Sigmoid colon (tissue), 7 donors: ENCODE measurements at places on chromosomes 5 and 9.
A peak's percentile ranks its signal among the peaks of the same experiment; 100 is the strongest.

- peak overlapping the region; percentile 63 for H3K4me3 ChIP-seq
- peak; percentile 95 for DNase-seq
- H3K36me3 ChIP-seq, result peaks cover 23% of the 10 kb centered on the region
- H3K27ac ChIP-seq, result peak overlapping the region; percentile 96
Observed at GRCh38 chr9:127785023-127785932, 556 bp upstream of the CDK9 start.

DNA sequence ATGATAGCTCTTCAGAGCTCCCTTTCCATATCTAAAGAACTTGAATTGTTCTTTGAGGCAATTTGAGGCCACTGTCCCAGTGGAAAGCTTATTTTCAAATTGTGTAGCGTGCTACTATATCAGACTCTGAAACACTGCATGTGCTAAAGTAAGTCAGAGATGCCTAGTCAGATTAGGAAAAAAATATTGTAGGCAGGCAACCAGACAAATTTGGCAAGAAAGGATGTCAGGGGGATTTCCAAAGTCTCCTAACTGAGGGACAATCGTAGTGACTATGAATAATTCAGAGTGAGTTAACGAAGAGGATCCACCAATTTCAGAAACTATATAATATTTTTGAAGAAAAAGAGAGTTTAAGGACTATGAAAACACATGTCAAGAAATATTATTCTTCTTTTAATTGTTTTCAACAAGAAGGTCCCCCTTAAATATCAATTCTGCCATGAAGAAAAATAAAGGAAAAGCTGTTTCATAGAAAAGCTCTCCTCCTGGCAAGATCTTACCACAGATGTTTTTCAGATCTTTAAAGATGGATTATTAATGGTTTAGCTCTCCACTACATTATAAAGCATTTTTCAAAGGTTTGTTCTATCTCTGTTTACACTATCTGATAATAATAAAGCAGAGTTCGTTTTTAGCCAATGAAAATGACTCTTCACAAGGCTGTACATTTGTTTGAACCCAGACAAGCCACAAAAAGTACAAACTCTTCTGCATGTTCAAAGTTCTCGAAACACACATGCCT, 273.5 kb upstream of the PTGER4 start:
- no peaks in the 10 kb centered on the region for H3K27me3 ChIP-seq
- no peaks in the 10 kb centered on the region for H3K36me3 ChIP-seq
- peaks cover 36% of the 10 kb centered on the region for H3K4me1 ChIP-seq
- no peak for DNase-seq
- H3K27ac ChIP-seq, result peak overlapping the region; percentile 33
- H3K4me3 ChIP-seq, result no peak overlapping the region

DNA sequence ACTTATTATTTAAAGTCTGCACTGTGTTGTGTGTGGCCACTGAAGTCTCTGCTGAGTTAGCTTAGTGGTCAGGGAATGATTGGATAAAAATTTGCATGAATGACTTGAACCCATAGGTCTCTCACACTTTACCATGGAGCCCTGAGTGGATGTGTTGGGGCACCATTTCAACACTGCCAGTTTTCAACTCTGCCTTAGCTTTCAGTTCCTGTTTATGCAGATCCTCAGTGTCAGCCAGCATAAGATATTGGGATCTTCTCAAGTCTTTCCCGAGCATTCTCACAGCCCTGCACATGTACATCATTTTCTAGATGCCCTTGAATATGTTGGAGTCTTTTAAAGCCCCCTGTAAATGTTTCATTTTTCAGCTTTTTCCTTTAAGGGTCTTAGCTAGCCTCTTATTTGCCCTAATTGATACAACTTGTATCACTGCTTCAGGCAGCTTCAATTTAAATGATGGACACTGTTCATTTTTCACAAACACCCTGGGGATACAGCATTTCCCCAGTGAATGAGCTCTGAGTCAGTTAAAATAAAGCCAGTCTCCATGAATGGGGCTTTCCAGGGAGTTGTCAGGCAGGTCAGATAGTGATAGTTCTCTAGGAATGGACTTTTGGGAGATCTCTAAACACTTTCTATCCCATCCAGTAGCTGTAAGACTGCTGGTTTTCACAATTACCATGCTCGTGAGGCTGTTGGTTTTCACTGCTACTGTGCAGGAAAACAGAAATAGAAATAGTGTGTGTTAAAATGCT, 211.9 kb upstream of the PAPPA start:
- H3K4me3 ChIP-seq, result no peak overlapping the region
- H3K4me1 ChIP-seq, result no peaks in the 10 kb centered on the region
- H3K36me3 ChIP-seq, result no peaks in the 10 kb centered on the region

DNA sequence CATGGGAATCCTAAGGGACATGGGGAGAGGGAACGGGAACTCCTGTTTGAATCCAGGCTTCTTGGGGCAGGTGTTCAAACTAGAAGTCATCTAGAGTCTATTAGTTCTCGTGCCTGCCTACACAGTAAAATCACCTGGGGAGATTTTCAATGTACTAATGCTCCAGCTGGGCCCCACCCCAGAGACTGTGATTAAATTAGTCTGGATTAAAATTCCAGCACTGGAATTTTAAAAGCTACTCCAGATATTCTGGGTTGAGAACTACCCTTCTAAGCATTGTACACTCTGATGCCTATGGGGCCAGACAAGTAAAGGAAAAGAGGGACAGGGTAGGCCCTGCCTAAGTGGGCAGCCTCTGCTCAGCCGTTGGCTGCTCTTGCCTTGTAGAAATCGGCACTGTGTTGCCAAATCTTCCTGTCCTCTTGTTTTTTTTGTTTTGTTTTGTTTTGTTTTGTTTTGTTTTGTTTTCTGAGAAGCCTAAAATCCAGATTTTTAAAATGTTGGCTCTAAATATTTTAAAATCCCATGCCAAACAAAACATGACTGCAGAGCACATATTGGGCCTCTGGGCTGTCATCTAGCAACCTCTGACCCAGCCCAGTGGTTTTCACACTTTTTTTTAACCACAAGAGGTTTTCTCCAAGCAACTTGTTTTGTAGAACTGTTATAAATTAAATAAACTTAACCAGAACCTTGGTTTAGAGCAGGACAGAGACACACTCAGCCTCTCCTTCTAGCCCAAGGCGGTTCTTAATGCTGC, 29.0 kb downstream of the ADRB2 start:
- DNase-seq, result no peak
- no peak overlapping the region for H3K27ac ChIP-seq
- H3K27me3 ChIP-seq, result no peaks in the 10 kb centered on the region
- no peaks in the 10 kb centered on the region for H3K4me1 ChIP-seq
- no peak overlapping the region for H3K4me3 ChIP-seq
- H3K36me3 ChIP-seq, result no peaks in the 10 kb centered on the region

GRCh38 chr9:95065224-95065623, 252.3 kb downstream of the FANCC start:
- H3K36me3 ChIP-seq, result peaks cover 3% of the 10 kb centered on the region
- H3K4me3 ChIP-seq, result no peak overlapping the region
- H3K27ac ChIP-seq, result peak overlapping the region; percentile 77
- peaks cover 98% of the 10 kb centered on the region for H3K4me1 ChIP-seq
- no peaks in the 10 kb centered on the region for H3K27me3 ChIP-seq

DNA sequence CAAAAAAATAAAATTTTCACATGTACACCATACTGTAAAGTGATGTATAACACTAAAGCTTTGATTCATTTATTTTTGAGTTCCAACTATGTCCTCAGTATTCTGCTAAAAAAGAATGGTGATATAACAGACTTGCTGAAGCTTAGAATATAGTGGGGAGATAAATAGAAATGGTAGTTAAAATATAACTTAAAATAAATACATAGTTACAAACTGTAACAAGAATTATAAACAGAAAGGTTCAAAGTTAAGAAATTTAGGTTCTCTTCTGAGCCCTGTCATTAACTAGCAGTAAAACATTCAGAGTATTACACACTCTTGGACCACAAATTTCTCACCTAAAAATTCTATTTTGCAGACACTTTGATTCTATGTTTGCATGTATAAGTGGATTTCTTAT, 392.1 kb downstream of the ANXA1 start:
- H3K36me3 ChIP-seq, result no peaks in the 10 kb centered on the region
- H3K27ac ChIP-seq, result no peak overlapping the region
- no peak overlapping the region for H3K4me3 ChIP-seq
- H3K4me1 ChIP-seq, result no peaks in the 10 kb centered on the region
- H3K27me3 ChIP-seq, result no peaks in the 10 kb centered on the region
- DNase-seq, result no peak

DNA sequence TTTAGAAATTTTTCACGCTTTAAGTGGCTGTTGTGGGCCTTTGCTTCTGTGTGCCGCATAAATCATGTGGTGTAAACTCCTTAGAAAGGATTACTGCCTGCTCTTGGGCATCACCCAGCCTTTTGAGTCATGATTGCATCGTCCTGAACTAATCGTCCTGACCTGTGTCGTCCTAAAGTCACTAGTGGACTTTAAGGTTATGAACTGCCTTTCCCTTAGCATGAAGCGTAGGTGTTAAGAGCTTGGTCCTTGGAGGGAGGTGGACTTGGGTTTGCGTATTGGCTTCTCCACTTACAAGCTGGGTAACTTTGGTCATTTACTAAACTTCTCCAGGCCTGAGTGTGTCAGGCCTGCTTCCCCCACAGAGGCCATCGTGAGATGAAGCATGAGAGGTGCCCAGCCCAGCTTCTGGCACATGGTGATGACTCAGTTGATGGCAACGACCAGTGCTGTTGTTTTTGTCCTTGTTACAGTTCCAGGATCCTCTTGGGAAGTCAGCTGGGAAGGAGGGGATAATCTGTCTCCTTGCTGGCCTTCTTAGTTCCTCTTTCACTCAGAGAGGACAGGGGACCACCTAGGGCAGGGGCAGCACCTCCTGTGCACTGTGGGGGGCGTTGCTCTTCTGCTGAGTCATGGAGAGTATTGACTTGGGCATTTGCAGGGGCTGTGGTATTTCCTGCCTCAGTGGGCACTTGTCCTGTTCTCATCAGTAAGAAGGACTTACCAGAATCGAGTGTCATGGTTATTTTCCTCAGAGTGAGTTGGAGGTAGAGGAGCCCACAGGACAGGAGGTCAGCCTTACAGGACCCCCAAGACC, 54.2 kb upstream of the NCS1 start:
- no peaks in the 10 kb centered on the region for H3K36me3 ChIP-seq
- peak overlapping the region; percentile 90 for H3K27ac ChIP-seq
- no peak overlapping the region for H3K4me3 ChIP-seq
- peak; percentile 87 for DNase-seq

DNA sequence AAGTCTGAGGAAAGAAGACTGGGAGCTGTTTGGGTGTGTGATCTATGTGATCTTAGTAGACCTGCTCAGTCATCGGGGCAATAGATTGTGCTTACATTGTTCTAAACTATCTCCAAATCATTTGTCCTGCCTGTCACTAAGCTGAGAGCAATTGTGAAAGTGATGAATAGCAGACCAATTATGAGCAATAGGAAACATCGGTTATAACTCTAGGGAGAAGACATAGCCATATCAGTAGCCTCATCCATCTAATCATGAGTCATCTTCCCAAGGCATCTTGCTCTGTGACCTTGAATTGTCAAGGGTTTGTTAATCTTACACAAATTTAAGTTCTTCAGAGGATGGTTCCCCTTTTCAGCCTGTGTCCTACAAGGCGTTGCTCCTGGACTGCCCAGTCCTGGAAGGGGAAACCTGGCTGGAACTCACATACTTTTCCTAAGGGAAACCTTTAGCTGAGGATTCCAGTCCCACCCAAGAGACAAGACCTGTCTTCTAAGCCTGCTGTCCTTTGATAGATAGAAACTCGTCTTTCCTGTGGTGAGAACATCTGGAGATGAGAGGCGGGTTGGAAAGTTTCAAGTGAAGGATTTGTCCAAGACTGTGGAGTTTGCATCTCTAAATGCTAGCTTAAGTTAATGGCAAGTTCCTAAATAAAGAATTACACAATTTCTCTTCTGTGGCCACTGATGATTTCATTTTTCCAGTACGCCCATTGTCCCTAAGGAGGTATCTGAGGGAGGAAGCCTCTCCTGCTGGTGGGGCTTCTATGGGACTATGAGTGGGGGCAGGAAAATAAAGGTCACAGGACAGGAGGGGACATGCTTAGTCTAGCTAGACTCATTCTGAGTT, 53.9 kb upstream of the TRIM32 start:
- H3K4me3 ChIP-seq, result no peak overlapping the region
- H3K4me1 ChIP-seq, result no peaks in the 10 kb centered on the region
- DNase-seq, result no peak
- no peaks in the 10 kb centered on the region for H3K27me3 ChIP-seq

DNA sequence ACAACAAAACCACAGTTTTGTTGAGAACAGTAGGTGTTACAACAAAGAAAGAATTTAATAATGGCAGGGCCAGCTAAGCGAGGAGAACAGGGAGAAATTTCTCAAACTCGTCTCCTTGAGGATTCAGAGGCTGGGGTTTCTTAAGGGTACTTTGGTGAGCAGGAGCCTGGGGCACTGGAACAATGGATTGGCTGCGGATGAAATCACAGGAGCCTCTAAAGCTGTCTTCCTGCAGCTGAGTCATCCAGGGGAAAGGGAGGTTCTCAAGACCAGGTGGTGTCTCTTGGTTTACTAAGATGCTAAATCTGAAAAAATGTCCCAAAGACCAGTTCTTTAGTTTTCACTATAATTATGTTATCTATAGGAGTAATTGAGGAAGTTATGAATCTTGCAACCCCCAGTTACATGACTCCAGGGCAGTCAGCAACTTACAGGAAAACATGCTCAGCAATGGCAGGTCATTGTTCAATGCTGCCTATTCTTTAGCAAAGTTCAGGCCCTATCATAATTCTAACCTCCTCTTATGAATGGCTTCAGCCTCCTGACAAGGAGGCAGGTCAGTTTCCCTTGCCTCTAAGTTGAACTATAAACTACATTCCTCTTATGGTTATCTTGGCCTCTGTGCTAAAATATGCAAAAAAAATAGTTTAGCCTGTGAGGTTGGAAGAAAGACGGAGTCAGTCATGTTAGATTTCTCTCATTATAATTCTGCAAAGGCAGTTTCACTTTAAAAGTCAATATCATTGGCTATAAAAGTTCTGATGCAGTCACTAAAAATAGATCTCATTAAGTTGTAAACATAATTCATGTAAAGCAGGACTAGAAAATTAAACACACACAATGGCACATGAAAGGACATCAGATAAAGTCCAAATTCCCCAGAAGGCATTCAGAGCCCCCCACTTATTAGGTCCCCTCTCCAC, 63.3 kb upstream of the CKS2 start:
- H3K4me3 ChIP-seq, result no peak overlapping the region
- H3K36me3 ChIP-seq, result no peaks in the 10 kb centered on the region
- no peaks in the 10 kb centered on the region for H3K4me1 ChIP-seq

- H3K4me1 ChIP-seq, result no peaks in the 10 kb centered on the region
- H3K27ac ChIP-seq, result no peak overlapping the region
- H3K36me3 ChIP-seq, result no peaks in the 10 kb centered on the region
Observed at GRCh38 chr5:66338828-66339227, 194.7 kb downstream of the SREK1 start.

- no peak overlapping the region for H3K4me3 ChIP-seq
- H3K36me3 ChIP-seq, result no peaks in the 10 kb centered on the region
Observed at GRCh38 chr5:3384531-3384930, 211.1 kb upstream of the IRX1 start.

GRCh38 chr9:37309136-37309535, 113.4 kb upstream of the GRHPR start:
- H3K4me3 ChIP-seq, result no peak overlapping the region
- H3K4me1 ChIP-seq, result no peaks in the 10 kb centered on the region
- no peaks in the 10 kb centered on the region for H3K27me3 ChIP-seq
- no peak overlapping the region for H3K27ac ChIP-seq
- no peak for DNase-seq
